ENCODE measurements at places on chromosomes 16 and 17. TPM values are rescaled to one million over a fixed set of nuclear protein-coding genes. Genes with fewer than 3 reads are reported as not detected.

DNA sequence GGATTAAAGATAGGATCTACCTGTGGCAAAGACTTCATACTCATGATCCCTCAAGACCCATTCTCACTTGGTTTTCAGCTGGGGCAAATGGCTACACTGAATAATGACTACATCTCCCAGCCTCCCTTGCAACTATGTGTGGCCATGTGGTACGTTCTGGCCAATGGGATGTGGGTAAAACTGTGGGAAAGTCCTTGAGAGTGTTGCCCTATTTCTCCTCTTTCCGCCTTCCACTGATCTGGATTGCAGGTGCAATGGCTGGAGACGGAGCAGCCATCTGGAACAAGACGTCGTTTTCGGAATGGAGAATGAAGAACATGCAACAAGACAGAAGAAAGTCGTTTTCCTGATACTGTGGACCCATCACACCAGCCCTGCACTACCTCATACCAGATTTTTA, 48.5 kb downstream of the HAPSTR1 start:
- 0 out of 2 replicates have a peak, but pooled peaks cover 9% of the 10 kb centered on the region for H3K4me1 ChIP-seq
- no peak overlapping the region for H3K4me3 ChIP-seq
- peak; percentile 86 for DNase-seq
- no peak overlapping the region for H3K27ac ChIP-seq

DNA sequence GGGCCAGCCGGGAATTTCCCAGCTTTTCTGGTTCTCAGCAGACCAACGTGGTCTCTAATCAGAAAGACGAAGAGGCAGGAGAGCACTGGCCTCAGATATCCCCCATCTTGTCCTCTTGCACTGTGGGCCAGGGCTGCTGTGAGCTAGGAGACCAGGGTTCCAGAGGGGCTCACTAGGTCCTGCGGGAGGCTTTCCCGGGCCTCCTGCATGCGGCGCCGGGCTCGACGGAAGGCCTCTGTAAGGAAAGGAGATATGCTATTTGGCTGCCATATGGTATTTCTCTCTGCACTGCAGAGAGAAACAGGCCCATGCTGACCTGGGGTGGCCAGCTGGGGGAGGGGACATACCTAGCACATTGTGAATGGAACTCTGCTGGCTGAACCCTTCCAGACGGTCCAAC, 13.1 kb downstream of the MKS1 start:
- no peaks in the 10 kb centered on the region for H3K27me3 ChIP-seq
- H3K36me3 ChIP-seq, result no peaks in the 10 kb centered on the region
- H3K4me1 ChIP-seq, result no peaks in the 10 kb centered on the region
- no peak overlapping the region for H3K4me3 ChIP-seq
- H3K27ac ChIP-seq, result no peak overlapping the region

- no peaks in the 10 kb centered on the region for H3K36me3 ChIP-seq
- H3K27me3 ChIP-seq, result peaks cover 58% of the 10 kb centered on the region
- peak overlapping the region; percentile 79 for H3K4me3 ChIP-seq
- peaks cover 22% of the 10 kb centered on the region for H3K4me1 ChIP-seq
- H3K27ac ChIP-seq, result no peak overlapping the region
Measured at GRCh38 chr17:7041607-7042500, 2.0 kb downstream of the SLC16A11 start.

CBFA2T3 gene
- 0.87 TPM for polyA plus RNA-seq

PRRT2 gene
- polyA plus RNA-seq, result 16.6 TPM

Measured in GM23338 (cell line).